ENCODE measurements at places on chromosomes 6 and 20.

GRCh38 chr20:42051921-42052320 lies 433.7 kb upstream of the CHD6 start:
- no peak for DNase-seq

GRCh38 chr6:99310553-99310952 lies 38.9 kb downstream of the FAXC start:
- DNase-seq: no peak

DNA sequence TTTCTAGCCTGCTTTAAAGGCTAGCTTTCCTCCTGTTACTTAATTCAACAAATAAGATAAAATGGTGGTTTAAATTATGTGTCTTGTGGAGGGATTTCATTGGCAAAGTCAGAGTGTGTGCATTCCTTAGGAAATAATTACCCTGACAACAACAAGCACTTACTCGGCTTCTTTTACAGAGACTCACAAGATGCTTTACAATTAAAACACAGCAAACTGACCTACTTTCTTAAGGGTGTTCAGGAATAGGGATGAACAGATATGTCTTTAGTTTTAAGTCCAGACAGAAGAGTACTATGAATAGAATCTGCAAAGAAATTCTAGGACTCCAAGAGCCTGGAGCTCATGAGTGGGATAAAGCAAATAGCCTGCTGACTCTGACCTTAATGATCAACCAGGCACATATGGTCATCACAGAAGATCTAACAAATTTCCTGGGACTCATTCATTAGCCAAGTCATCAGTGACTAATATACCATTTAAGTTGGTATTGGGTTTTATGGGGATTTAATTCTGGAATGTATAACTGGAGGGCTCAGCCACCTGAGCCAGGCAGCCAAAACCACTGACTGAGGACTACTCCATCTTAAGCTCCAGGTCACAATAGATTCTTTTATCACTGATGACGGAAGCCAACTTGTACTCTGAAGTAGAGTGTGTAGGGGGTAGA lies 161.8 kb upstream of the RIMS1 start:
- DNase-seq: no peak

DNA sequence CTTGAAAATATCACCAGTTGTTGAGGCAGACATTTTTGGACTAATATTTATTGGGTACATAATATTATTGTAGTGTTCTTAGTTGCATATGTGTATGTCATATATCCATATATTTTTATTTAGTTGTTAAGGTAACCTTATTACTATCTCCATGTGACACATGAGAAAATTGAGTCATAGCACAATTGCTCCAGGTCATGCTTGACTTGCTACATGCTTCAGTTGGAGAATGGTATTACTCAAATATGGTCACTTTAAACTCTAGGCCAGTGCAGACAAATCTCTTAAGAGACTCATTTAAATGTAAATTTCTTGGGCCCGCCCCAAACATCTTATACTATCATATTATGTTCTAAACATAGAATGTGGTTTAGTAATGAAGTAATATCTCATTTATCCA lies 246.1 kb downstream of the RIMS1 start:
- no peak for DNase-seq

DNA sequence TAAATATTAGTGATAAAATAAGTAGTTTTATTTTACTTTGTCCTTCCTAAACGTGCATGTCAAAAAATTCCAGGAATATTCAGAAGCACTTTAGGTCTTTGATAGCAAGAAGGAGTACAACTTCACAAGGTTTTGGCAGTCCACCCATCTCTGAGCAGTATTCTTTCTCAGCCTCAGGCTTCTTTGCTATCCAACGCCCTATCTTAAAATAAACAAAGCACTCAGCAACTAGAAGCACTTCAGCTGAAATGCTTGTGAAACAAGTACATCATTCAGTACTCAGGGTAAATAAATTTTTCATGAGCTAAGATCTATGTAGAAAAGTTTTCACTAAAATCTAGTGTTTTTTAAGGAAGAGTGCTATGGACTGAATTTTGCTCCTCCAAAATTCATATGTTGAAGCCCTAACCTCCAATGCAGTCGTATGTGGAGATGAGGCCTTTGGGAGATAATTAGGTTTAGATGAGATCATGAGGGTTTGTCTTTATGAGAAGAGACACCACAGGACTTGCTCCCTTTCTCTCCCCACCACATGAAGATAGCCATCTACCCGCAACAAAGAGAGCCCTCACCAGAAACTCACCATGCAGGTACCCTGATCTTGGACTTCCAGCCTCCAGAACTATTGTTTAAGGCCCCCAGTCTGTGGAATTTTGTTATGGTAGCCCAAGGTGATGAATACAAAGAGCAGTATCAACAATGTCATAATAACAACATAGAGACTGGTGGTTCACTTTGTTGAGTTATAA lies 539.1 kb downstream of the TFAP2A start:
- no peak for DNase-seq

DNA sequence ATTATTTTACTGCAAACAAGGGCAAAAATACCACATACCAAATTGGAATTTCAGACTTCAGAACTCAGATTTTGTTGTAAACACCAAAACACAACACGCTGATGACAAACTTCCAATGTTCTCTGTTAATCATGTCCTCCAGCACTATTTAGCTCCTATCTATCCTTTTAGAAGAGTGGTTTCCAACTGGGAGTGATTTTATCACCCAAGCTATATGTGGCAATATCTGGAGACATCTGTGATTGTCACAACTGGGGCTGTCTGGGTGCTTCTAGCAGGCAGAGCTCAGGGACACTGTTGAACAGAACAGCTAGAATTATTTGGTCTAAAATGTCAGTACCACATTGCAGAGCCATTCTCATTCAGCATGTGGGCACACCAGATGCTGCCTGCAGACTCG lies 244.6 kb downstream of the FOXC1 start:
- DNase-seq: no peak

DNA sequence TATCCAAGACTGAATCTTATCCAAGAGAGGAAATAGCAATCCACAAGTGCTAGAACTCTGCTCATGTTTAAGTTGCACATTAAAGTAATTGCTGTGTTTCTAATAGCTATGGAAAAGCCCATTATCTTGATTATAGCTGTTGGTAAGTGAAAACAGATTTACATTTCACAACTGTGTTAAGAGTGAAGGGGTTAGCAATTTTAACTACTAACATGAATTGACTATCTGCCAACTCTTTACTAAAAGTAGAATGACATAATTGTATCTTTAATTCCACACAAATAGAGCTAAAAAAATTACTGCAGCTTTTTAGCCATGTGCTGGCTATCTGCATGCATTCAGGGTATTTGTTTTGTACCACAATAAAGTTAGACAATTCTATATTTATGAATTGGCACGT lies 277.9 kb upstream of the IRAK1BP1 start:
- DNase-seq: no peak

- DNase-seq: no peak
These were observed 111.9 kb downstream of the CEBPB start for GRCh38 chr20:50302341-50303057.
